NCI-H1105 treated with DMSO at 0.1 percent for 48 hours (cell line): ENCODE measurements at places on chromosomes 11 and 22.

DNA sequence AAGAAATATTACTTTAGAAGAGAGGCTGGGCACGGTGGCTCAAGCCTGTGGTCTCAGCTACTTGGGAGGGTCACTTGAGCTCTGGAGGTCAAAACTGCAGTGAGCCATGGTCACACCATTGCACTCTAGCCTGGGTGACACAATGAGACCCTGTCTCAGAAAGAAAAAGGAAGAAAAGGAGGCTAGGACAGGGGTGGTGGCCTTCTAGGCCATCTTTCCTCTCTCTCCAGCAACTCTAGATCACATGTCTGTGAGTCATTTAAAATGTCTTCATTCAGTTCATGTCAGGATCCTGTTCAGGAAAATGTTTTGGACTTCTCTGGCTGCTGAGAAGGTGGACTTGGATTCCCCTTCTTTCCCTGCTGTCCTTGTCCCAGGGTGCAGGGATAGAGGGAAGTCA lies 53.3 kb downstream of the PPFIA1 start:
- DNase-seq: no peak

GRCh38 chr11:16956538-16957153 lies 57.6 kb downstream of the PLEKHA7 start:
- no peak for DNase-seq

DNA sequence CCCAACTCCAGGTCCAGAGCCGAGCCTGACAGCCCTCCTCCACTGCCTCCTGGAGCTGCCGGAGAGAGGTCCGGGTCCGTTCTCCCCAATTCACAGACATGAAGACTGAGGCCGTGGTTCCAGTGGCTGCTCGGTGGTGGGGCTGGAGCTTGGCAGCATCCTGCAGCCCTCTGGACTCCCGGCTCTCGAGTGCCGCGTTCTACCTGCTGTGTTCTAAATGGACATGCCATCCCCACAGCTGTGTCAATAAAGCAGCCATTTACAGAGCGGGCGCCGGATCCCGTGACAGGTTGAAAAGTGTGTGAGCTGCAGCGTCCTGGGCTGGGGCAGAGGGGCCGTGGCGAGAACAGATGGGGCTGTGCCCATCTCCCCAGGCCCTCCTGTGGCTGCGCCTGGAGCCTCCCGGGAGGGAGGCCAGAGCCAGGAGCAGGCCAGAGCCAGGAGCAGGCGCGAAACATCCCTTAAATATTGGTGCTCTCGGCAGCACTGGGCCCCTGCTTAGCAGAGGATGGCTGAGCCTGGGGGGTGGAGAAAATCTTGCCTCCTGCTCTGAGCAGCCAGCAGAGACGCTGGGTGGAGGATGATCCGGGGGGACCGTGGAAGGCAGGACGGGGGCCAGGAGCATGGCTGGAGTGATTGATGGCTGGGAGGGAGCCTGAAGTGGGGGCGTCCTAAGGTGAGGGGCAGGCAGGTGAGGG lies 46.2 kb downstream of the FLRT1 start:
- peak; percentile 49 for DNase-seq

- DNase-seq: no peak
Measured at GRCh38 chr11:15585602-15586331, 471.0 kb downstream of the INSC start.

DNA sequence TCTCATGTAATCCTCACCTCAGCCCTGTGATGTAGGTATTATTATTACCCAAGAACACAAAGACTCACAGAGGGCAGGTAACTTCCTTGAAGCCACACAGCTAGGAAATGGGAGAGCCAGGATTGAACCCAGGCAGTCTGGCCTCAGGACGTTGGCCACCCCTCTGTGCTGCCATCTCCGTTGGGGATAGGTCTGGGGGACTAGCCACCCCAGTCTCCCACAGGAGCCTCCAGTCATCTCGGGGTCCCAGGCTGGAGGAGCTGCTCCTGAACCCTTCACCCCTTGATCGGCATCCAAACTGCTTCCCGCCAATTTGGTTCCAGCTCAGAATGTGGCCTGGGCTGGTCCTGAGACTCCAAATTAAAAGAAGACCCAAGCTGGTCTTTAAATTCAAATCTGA lies 10.4 kb upstream of the TCF20 start:
- DNase-seq: no peak

GRCh38 chr22:23119494-23120414 lies 22.0 kb downstream of the RSPH14 start:
- DNase-seq: no peak

DNA sequence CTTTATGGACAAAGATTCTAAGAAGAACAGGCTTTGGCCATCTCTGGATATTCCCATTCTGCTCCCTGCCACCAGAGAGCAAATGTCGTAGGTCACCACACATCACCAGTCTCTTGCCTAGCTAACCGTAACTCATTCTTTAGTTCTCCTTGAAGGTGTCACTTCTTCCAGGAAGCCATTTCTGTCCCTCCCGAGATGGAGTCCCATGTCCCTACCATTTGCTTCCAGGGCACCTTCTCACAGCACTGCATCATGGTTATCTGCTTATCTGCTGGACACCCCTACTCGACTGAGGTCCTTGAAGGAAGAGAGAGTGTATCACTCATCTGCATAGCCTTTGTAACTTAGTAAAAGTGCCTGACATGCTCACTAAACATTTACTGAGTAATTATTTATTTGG lies 47.6 kb downstream of the FAM83F start:
- no peak for DNase-seq

- DNase-seq: no peak
Measured at GRCh38 chr22:44718418-44718817, 16.4 kb downstream of the PRR5 start.

DNA sequence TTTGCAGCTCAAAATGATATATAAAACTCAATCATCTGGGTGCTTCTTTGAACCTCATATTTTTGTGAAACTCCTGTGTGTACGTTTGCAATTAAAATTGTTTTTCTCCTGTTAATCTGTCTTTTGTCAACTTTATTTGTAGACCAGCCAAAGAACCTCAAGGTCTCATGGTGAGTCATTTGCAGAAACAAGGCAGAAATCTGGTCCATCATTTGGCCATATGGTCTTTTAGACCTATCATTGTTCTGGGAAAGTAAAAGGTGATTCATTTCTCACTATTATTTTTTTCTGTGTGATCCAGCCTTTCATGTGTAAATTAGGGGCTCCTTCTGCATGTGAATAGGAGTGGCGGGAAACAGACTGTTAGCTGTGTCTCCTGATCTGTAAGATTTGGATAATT lies 399.1 kb upstream of the DDI1 start:
- no peak for DNase-seq

GRCh38 chr11:118002010-118002540 lies 15.9 kb downstream of the IL10RA start:
- no peak for DNase-seq

GRCh38 chr11:2077061-2077802 lies 62.0 kb downstream of the IGF2 start:
- DNase-seq: peak; percentile 75

GRCh38 chr22:37274380-37274862 lies 7.9 kb upstream of the CYTH4 start:
- DNase-seq: no peak

DNA sequence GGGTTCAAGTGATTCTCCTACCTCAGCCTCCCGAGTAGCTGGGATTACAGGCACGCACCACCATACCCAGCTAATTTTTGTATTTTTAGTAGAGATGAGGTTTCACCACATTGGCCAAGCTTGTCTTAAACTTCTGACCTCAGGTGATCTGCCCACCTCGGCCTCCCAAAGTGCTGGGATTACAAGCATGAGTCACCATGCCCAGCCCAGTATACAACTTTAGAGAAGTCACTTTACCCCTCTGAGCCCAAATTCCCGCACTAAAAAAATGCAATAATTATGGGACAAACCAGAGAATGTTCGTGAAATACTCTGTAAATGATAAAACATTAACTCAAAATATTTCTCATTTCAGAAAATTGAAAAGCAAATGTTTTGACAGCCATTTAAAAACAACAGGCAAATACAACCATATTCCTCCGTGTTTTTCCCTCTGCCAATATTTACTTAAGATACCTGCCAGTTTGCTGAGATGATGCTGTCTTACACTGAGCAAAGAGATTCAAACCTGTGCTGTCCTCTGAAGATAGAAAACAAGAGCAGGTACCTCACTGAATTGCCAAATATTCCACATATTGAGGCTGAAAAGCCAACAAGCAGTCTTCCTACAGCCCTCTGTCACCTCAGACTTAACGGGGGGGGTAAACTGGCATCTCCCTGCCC lies 9.6 kb downstream of the PLEKHA7 start:
- no peak for DNase-seq
